Left forelimb (tissue), 1 donor: ENCODE measurements at places on chromosomes 12 and 14.

- DNase-seq, result no peak
Measured at GRCh38 chr14:105495990-105496830, 5.2 kb downstream of the TEDC1 start.

DNA sequence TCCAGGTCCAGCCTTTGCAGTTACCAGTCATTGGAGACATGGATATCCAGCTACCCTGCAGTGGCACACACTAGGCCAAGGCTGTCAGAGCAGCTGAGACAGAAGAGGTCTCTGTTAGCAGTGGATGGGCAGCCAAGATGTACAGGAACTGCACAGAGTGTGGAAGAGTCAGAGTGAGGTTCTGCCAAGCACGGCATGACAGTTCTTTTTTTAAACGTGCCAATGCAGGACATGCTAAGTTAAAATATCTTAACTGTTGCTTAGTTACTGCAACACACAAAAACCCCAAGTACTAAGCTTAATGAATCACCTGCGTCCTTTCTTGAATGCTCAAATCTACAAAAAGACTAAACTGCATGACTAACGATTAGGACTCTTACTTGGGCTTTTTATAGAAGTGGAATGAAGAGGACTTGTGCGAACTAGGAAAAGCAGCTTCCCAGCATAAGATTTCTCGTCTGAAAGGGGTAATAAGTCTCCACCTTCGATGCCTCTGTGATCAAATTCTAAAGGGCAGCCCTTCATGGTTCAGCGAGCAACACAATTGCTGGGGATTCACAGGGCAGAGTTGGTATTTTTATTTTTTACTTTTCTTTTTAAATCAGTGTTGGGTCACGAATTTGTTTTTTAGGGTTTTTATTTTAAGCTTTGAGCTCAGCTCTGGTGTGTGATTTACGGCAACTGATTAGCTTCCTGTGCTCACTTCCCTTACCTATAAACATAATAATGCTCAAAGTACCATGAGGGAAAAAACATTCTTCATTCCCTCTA, 20.6 kb downstream of the MAPK1IP1L start:
- no peak for DNase-seq

GRCh38 chr14:23228812-23229211, 8.9 kb upstream of the RNF212B start:
- no peak for DNase-seq

DNA sequence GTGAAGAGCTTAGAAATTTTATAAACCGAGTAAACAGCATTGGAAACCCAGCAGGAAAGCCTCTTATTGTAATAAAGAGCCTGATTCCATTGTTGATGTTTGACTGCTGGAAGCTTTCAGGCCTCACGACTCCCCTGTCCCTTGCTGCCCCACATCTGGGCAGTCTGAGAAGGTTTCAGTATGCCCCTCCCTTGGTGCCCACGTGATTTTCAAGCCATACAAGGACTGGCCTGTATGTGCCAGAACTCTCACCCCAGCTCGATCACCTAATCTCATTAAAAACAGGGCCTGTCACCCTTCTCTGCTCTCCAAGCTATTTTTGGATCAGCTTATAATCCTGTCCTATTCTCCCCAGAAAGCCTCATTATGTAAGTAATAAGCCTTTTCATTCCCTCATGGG, 7.5 kb upstream of the PYROXD1 start:
- DNase-seq, result no peak

DNA sequence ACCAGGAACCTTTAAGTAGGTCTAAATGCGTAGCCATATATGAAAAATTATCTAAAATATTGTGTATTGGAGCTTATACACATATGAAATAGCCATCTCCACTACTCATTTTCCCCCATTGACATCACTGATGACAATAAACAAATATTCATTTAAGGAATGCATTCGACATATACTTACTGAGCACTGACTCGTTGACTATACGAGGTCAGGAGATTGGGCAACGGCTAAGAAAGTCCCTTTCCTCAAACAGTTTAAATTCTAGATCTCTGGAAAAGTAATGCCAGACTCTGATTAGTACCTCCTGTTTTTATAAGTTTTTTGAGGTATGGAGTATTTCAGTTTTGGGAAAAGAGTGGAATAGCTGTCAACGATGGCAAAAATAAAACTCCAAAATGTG, 139.4 kb upstream of the DIO2 start:
- no peak for DNase-seq

DNA sequence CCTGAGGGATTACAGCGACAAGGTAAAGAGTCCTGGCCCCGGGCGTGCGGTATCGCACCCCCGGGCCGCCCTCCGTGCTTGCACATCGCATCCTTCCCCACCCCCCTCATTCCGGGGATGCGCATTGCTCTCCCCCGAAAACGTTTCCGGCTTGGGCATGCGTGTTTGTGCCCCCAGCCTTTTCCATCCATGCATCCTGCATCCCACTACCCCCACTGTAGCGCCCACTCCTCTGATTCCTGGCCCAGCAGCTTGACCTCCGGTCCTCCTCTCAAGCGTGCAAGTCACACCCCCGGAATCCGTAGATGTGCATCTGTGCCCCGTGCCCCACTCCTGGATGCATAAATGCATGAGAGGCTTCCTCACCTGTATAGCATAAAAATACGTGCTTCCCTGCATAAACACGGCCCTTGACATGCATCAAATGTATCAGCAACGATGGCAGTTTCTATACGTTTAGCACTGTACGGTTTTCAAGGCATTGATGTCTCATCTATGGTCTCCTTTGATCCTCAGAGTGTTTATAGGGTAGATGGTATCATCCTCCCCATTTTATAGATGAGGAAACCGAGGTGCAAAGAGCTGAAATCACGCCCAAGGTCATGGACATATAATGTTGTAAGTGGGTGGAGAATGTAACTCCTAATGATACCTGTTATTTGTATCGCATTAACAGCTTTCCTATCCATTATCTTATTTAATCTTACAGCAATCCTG, 484 bp downstream of the RIC8B start:
- DNase-seq, result no peak

GRCh38 chr14:99242816-99243721, 28.9 kb downstream of the BCL11B start:
- DNase-seq, result no peak

- DNase-seq, result no peak
Measured at GRCh38 chr14:91925001-91925726, 22.3 kb downstream of the FBLN5 start.

DNA sequence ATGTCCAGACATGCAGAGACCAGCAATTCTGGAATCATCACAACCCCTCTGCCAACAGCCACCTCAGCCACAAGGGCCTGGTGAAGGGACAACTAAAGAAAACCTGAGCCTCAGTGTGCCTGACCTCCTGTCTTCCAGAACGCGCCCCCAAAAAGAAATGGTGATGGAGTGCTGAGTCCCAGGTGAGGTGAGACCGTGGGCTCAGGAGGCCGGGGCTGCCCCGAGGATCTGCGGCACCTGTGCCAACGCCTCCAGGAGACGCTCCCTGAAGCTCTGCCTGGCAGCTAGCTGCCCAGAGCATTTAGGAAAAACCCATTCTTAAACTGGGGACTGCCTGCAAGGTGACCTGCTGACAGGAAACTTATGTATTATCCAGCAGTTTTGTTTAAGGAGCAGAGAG, 51.2 kb downstream of the CDC42BPB start:
- DNase-seq, result no peak

DNA sequence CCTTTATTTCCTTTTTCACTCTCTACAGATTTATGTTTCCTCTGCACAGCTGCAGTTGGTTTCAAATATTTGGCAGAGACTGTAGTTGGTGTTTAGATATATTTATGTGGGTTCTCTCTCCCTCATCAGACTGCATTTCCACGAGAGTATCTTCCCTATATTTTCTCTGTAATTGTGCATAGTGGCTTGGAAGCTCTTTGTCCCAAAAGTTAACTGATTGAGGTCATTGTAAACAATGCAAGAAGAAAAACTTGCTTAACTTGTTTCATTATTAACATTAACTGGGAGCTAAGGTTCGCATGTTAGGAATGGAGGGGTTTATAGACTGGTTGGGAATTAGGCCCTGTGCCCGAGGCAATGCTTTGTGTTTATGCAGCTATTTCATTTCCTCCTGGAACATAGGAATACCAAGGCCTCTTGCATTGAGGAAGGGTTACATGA, 216.9 kb upstream of the HMGA2 start:
- DNase-seq, result no peak

GRCh38 chr14:57122129-57122528, 146.6 kb downstream of the EXOC5 start:
- DNase-seq, result no peak

DNA sequence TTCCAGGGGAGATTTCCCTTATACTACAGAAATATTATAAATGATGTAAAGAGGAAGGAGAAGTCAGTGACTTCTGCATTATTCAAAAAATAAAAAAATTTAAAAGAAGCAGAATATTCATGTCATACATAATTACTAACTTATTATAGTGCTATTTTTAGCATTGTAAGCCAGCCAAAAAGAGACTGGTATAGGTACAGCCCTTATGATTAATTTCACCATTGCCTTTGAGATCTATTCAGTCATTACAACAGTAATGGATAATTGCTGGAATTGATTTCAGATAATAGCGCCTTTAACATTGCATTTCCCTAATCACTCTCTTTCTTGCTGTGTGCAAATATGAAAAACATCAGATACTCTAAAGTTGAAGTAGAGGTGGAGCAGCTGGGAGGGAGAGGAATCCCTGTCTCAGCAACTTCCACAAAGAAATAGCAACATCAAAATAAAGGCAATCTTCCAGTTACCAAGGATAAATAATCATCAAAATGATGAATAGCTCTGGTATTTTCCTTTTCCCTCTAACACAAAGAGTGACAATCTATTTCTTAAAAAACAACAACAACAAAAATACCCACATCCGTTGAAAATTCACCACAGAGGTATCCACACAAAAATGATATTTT, 71.8 kb upstream of the OVCH1 start:
- no peak for DNase-seq

DNA sequence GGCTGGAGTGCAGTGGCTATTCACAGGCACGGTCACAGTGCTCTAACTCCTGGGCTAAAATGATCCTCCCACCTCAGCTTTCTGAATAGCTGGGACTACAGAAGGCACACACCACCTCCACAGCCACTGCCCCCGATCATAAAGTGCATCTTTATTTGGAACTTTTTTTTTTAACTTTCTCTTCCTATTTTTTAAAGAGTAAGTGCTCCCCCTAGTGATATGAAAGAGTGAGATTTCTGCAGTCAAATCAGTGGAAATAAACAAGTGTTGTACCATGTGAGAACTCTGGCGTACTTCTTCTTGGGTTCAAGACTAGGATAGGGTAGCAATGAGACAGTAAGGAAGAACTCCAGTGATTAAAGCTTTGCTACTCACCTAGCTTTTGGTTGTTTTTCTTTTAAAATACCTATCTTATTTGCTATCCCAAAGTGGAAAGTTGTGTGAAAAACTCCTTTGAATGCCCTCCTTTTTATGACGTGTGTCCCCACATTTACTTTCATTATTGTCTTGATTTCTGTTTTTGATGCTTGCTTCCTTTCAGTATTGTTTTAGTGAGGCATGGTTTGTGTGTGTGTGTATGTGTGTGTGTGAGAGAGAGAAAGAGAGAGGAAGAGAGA, 6.6 kb downstream of the PPP4R4 start:
- no peak for DNase-seq

GRCh38 chr14:78752518-78753188, 582.5 kb downstream of the NRXN3 start:
- no peak for DNase-seq

DNA sequence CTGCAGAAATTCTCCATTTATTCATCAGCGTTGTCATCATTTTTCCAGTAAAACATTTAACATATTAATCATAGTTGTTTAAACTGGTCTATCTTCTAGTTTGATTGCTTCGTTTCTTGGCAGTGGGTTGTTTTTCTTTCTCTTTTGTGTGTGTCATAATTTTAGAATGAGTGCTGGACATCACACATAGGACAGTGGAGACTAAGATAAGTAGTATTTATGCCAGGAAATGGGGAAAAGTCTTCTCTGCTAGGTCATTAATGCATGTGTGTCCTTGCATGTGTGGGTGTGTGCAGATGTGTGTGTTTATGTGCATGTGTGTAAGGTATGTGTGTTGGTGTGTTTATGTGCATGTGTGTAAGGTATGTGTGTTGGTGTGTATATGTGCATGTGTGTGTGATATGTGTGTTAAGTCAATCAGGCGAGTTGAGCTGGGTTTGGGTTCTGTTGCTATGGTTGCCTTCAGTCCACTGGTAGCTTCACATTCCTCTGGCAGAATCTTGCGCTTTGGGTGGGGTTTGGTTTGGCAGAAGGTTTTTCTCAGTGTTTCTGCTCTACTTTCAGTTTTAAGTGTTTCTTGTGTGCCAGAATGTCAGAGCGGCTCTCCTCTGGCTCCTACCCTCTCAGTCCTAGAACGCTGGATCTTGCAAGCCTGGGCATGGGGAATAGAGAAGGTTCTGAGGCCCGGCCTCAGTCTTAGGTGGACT, 7.8 kb upstream of the ADGRD1 start:
- DNase-seq, result no peak

GRCh38 chr14:90443161-90444076, 46.6 kb downstream of the CALM1 start:
- no peak for DNase-seq

DNA sequence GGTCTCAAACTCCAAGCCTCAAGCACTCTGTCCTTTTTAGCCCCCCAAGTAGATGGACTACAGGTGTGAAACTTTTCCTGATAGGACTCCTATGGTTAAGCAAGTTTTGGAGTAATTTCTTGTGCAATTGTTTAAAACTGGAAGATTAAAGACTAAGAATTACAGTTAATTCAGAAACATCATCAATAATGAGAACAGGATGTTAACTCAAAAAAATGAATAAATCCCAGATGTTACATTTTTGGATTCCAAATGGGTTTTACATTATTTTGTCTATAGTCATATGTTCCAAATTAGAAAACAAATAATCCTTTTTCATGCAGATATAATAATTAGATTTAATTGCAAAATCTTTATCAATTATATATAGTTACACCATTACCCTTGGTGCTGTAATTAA, 24.4 kb upstream of the KITLG start:
- no peak for DNase-seq

GRCh38 chr14:22388669-22389595, 200.1 kb downstream of the DAD1 start:
- no peak for DNase-seq

DNA sequence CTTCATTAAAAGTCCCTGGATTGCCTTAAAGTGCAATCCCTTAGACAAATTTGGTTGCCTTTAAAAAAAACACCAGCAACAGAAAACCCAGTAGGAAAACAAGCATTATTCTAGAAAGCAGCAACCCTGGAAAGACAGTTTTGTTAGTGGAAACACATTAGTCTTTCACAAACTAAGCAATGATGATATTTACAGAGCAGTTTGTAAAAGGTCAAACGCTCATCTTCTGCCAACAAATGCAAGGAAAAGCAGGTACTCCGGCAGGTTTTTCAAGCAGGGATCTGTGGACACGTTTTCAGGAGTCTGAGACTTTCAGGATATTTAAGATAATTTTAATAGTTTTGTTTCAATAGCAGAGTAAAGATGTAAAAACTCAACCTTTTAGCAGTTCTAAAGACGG, 202.2 kb downstream of the EXOC5 start:
- no peak for DNase-seq
